Activated CD4-positive, alpha-beta memory T cell treated with anti-CD3 and anti-CD28 coated beads for 36 hours (primary cell): ENCODE measurements at places on chromosomes 7 and 10.

- peak; percentile 40 for DNase-seq
Measured at GRCh38 chr7:38796626-38797501, 112.1 kb downstream of the VPS41 start.

DNA sequence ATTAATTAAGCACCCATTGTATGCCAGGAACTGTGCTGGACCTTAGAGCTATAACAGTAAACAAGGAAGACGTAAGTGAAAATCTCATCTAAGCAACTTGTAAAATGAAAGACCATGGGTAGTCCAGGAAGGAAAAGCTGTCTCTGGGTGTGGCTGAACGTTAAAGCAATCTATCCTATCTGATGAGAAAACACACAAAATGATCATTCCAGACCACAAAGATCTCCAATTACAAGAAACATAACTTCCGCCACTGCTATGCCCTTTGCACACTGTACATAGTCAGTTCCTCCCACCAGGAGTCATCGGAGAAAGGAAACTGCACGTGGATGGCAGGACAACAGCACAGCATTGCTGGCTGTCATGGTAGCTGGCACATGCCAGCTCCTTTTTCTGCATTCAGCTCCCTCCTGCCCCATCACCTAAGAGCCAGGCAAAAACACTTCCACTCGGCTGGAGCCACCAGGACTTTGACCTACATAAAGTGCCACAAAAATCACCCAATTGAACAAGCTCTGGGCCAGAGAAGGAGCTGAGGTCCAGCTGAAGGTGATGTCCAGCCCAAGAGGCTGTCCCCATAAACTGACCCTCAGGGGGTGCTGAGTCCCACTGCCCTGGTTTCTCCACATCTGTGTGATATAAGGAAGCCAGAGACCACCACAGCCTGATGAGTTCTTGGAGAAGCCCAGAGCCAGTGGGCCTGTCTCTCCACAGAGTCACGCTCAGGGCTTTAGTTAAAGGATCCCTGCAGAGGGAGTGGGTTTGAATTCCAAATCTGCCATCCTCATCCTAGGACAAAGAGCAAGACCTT is 56.4 kb downstream of the STEAP1B start:
- DNase-seq, result no peak

GRCh38 chr7:113013761-113014449 is 72.7 kb downstream of the GPR85 start:
- DNase-seq, result no peak

DNA sequence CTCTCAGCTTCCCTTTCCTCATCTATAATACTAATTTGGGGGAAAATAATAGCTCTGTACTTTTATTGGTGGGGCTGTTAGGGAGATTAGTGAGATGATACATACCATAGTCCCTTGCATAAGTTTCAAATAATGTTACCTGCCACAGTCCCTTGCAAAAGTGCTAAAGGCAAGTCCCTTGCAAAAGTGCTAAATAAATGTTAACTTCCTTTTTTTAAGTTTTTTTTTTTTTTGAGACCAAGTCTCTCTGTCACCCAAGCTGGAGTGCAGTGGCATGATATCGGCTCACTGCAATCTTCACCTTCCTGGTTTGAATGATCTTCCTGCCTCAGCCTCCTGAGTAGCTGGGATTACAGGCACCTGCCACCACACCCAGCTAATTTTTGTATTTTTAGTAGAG is 43.4 kb upstream of the SRGN start:
- no peak for DNase-seq

DNA sequence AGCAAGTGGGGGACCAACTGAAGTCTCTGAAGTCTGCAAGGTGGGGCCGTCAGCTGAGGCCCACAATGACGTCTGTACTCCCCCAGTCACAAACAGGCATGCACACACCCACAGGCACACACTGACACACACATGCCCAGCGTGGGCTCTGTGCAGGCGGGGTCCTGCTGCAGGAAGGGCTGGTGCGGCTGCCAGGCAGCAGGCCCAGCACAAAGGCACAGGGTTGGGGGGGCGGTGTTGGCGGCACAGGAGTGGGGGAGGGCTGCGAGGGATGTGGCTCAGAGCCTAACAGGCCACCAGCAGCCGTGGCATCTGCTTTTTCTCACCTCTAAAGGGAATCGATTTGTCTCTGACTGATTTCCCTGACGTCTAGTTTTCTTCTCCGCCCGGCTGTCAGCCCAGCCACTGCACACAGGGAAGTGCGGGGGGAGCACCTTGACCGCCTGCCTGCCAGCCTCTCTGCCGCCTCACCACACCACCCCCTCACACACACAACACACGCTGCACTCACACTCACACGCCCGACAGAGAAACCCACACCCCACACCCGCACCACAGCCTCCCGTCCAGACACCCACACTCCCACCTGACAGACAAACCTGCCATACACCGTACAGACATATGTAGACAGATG is 43.5 kb upstream of the ZMIZ1 start:
- peak; percentile 51 for DNase-seq

GRCh38 chr10:72254813-72255568 is 18.7 kb upstream of the DDIT4 start:
- DNase-seq, result peak; percentile 55

DNA sequence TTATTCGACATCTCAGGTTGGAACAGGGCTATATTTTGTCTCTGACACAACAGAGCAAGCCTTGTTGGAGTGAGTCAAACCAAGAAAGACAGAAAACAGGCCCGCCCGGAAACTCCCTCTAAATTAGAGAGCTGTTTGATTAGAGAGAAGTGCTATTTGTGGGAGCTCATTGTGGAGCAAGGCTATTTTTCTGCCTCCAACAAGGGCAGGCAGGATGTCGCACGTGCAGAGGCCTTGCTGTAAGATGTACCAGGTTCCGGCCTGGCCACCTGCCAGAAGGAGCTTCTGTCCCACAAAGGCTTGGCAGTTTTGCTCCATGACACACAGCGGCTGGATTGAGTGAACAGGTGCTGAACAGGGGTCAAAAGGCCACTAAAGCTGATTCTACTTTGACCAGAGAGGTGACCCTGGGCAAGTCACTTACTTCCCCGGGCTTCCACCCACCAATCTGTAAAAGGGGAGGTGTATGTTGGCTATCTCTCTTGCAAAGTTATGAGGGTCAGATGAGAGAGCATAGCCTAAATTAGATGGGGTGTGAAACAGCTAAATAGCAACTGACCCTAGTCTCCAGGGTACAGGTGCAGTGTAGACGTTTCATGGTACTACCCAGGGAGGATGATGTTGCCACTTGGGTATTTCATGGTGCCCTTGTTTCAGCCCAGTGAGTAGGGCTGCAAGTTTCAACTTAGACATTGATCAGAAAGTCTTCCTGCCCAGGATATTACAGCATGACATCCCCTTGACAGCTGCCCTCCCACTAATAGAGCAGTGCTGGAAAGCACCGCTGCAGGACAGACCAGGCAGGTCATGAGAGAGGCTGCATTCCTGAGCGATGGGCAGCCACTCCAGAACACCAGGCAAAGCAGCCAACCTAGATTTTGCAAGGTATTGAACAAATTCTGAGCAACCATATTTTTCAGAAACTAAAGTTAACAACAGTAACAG is 62.0 kb downstream of the VSTM4 start:
- peak; percentile 32 for DNase-seq

DNA sequence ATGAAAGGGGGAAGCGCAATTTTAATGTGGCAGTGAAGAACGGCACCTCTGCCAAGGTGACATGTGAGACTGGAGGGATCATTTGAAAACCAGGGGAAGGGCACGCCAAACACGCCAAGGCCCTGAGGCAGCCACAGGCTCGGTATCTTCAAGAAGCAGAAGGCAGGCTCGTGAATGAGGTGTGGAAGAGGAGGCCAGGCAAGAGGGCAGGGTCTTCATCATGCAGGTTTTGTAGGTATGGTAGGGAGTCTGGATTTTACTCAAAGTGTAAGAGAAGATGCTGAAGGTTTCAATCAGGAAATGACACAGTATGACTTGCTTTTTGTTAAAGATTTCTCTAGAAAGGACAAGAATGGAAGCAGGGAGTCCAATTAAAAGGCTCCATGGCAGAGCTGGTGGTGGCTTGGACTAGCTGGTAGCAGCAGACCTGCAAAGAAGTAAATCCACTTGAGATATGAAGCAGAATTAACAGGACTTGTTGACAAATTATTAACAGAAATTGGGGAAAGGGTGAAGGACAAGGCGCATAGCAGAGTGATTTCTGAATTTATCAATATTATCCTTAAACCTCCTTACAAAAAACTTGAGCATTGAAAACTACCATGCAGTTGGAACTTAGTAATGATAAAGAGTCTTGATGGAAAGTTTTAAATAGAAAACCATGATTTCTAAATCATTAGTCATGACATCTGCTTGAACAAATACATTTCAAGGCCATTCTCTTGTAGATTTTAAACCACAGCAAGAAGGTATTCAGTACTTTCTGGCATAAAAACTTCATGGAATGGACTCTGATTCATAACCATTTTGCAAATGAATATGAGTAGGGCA is 70.4 kb downstream of the COA1 start:
- DNase-seq, result peak; percentile 77
